ENCODE measurements at places on chromosomes 12 and 14.

GRCh38 chr14:94867946-94868771, 98.2 kb upstream of the GSC start:
- no peak for DNase-seq

- no peak for DNase-seq
These were observed 15.9 kb downstream of the FAIM2 start for GRCh38 chr12:49887536-49888401.

DNA sequence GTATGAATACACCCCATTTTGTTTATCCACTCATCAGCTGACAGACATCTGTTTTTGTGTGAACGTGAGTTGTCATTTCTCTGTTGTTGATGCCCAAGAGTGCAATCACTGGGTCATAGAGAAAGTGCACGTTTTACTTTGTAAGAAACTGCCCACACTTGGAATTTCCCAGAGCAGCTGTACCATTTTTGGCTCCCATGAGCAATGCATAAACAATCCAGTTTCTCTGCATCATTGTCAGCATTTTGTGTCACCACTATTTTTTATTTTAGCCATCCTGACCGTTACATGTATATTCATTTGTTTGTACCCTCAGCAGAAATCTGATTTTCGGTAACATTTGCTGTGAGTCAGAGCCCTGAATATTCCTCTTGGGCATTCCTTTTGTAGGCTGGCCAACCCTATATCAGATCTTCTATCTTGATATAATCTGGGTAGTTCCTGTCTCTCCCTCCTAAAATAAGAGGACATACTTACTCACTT, 62.7 kb downstream of the RBM19 start:
- no peak for DNase-seq

DNA sequence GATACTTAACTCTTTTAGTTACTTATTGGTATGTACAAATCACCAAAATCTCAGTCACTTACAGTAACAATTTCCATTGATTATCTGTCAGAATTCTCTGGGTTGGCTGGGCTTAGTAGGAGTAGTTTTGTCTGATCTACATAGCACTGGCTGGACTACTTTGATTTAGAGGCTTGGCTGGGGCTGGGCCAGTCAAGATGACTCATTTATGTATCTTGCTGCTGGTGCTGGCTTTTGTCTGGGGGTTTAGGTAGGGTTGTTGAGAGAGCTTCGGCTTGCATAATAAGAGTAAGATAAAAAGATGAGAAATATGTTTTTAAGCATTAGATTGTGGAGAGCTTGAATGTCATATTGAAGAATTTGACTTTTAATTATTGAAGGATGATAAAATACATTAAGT, 1093.7 kb downstream of the SLC6A15 start:
- no peak for DNase-seq

GRCh38 chr12:50999093-50999492, 27.1 kb downstream of the SLC11A2 start:
- no peak for DNase-seq

- DNase-seq = no peak
These were observed 597 bp downstream of the SVOP start for GRCh38 chr12:109020146-109020795.

GRCh38 chr14:55436519-55436918, 3.9 kb downstream of the TBPL2 start:
- no peak for DNase-seq

DNA sequence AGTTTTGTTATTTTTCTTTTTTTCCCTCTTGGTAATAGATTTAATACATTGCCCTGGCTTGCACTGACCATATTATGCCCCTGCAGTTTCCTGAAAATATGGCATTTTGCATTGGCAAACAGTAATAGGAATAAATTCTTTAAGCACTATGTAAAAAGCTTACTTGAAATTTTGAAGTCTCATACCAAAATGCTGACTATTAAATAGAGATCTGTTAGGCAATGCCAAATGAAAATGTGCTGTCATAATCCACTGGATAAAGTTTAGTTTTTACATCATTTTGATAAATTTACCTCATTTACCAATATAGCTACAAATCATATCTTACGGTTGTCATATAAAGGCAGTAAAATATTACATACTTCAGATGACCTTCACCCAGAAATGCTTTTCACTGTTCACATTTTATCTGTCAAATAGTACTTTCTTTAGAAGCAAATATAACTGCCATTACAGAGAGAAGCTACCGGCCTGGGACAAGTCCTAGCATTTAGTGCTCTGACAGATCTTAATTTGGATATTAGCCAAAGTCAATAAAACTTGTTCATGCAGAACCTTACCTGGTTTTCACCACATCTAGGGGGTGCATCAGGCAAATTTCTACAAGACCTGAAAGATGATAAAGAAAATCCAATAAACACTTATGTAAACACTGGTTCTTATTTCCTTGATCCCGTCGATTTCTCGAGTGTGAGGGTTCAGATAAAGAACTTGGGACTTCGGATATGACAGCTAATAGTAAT, 212.9 kb downstream of the PAX9 start:
- DNase-seq = no peak

DNA sequence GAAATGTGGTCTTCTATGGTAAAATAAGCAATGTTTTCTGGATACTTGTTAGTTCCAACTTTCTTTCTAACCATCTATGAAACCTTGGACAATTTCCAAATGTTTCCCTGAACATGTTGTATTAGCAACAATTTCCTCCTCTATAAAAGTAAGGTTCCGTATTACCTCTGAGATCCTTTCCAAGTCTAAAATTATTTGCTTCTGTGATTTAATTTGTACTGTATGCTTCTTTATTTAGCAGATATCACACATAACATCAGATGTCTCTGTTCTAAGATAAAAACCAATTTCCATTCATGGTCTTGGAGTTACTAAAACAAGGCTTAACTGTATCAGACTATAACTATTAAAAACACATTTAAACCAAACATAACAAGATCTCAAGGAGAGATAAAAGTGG, 177.2 kb downstream of the FOXA1 start:
- DNase-seq = no peak

- no peak for DNase-seq
These were observed 947.0 kb downstream of the GALC start for GRCh38 chr14:87045956-87046355.

- no peak for DNase-seq
These were observed 605 bp downstream of the ANKRD52 start for GRCh38 chr12:56257491-56258067.

GRCh38 chr12:113261847-113262470, 40.7 kb downstream of the TPCN1 start:
- DNase-seq = no peak

GRCh38 chr12:11182529-11182928, 4.2 kb downstream of the TAS2R42 start:
- DNase-seq = no peak

DNA sequence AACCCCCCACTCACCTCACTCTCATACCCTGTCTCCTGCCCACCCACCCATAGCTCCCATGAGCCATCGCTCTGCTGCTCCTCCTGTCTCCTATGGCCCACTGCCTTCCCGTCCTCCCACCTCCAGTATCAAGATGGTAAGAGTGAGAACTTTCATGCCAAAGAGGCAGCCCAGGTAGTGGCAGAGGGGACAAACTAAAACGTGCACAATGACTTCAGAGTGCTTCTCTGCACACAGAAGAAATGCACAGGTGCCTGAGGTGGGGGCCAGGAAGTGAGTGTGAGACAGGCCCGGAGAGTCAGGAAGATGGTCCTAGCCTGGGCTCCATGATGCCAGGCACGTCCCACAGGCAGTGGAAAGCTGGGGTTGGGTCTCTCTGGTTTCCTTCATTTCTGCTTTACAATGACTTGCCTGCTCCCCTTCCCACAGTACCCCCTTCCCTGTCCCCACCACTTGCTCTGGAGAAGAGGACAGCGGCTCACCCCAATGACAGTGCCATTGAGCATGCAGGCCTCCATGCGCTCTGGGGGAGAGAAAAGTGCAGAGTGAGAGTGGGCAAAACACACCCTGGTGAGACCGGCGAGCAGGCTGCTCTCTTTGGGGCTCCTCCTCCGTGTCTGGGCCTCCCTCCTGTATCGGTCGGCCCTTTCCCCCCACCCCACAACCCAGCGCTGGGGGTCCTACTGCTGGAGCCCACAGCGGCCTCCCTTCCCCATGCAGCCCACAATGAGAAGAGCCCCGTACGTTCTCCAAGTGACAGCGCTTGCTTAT, 22.8 kb upstream of the ANO2 start:
- DNase-seq = no peak

- DNase-seq = peak; percentile 43
These were observed at the start of gene ERO1A for GRCh38 chr14:52695481-52696091. TSS of gene ERO1A (minus strand) at chr14:52695558. CDS start at chr14:52695481, 77 bp downstream.

- DNase-seq = no peak
These were observed 4.6 kb upstream of the ZDHHC22 start for GRCh38 chr14:77145975-77146740.

GRCh38 chr14:98237939-98238338, 1034.1 kb downstream of the BCL11B start:
- no peak for DNase-seq

DNA sequence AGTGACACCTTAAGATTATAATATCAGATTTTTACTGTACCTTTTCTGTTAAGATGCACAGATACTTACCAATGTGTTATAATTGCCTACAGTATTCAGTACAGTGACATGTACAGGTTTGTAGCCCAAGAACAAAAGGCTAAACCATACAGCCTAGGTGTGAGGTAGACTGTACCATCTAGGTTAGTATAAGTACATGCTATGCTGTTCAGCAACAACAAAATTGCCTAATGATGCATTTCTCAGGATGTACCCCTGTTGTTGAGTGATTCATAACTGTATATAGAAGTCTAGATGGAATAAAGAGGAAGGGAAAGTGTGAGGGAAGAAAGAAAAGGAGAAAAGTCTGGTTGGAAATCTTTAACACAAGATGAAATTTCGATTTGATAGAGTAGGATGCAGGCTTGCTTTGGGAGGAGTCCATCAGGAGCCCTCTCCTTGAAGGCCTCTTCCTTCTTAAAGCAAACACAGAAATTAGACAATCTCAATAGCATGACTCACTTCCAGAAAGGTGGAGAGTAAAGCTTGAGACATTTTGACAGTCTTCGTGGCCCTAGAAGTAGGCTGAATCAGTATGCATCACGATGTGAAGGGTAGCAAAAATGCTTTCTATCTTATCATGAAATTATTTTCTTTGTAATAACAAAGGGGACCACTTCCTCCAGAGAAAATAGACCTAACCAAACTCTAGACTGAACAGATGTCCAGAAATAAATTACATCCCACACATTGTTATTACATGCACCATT, 191.5 kb downstream of the SYT1 start:
- no peak for DNase-seq

DNA sequence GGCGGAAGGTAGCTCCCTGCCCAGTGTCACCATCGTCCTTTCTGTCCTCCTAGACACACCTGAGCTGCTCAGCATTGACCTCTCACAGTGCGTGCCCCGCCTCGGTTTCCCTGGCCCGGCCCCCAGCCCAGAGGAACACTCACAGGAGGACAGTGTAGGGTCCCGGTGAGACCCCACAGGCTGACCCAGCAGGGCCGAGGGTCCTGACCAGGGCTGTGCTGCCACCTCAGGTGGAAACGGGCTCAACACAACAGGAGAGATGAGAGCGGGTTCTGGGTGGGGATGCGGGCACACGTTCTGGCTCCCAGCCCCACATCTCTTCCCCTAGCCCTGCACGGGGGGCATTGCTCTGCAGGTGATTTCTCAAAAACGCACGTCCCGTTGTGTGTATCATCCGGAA, 98.1 kb downstream of the PIWIL1 start:
- no peak for DNase-seq

- peak; percentile 33 for DNase-seq
These were observed 51.1 kb upstream of the CRACR2A start for GRCh38 chr12:3803865-3804472.

DNA sequence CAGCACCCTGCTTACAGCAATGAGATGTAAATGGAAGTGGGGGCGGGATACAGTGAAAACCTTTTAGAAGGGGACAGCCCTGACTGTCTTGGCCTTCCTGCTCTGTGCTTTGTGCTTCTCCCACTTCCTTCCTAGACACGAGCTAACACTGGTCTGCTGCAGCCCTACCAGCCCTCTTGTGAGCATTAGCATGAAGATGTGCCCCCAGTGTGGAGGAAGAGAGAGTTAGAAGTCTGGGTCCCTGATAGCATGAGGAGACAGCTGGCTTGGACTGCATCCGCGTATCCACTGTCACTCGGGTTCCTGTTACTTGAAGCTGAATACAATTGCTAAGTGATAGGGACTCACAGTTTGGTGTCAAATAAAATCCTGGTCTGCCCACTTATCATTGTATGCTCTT, 248.1 kb upstream of the SOX5 start:
- DNase-seq = no peak

DNA sequence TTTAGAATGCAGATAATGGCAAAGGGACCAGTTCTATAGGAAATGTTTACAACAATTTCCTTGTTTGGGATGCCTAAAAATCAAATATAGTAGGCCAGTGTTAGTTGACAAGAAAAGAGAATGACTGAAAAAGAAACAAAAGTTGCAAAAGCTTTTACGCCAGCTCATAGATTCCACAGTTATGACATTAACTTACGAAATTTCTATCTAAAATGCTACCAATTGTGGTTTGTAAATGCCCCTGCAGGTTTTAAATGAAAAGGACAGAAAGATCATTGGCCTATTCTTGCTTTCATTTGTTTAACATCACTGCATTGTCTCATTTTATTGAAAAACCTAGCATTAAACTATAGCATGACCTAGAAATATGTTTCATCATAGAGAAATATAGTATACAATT, 345.8 kb downstream of the CCDC91 start:
- DNase-seq = no peak

DNA sequence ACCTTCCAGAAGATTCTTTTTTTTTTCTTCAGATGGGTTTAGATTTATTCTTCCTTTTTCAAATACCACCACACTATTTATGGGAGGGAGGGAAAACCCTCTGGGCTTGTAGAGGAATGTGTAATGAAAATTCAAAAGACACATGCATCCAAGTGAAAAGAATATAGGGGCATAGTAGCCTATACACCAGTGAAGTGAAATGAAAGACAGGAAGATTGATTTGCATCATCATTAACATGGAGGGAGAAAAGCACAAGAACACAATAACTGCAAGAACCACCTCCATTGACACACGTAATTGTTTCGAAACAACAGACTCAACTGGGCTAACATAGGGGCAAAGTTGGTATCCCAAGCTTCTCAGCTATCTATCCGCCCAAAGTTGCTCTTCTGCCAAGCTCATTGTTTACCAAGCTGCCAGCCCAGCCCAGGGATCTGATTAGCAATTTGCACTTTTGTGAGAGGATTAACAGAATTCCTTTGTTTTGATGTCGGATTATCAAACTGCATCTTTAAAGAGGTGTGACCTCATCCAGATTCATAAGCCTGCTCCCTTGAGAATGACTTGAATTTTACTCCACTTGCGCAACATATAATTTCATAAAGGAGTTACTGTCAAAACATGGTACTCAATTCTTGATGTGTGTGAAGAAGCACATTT, 430.5 kb upstream of the SOX5 start:
- DNase-seq = no peak

- DNase-seq = no peak
These were observed 22.3 kb upstream of the AMN1 start for GRCh38 chr12:31751085-31751484.

GRCh38 chr14:63457498-63457897, 85.7 kb downstream of the PPP2R5E start:
- DNase-seq = no peak

DNA sequence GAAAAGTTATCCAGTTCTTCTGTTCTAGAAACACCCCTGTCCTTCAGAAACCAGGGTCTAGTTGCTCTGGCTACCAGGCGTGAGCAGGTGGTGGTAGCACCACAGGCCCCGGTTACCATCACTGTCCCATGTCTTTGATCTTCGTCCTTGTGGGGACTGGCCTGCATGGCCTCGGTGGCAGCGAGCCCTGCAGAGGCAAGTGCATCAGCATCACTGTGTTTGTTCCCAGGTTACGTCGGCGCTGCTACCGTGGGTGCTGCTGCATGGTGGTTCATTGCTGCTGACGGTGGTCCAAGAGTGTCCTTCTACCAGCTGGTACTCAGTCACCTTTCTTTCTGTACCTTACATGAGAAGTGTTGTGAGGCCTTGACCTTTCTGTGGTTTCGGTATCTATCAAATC, 58.9 kb downstream of the ANAPC7 start:
- no peak for DNase-seq
